Sigmoid colon (tissue), 7 donors: ENCODE measurements at places on chromosomes 4 and X.
A peak's percentile ranks its signal among the peaks of the same experiment; 100 is the strongest.

- no peak for DNase-seq
These were observed 199.6 kb downstream of the EDA start for GRCh38 chrX:69815519-69815918.

GRCh38 chrX:64642482-64642881 lies 247.2 kb upstream of the MTMR8 start:
- no peak for DNase-seq

GRCh38 chr4:112063260-112063659 lies 82.0 kb upstream of the FAM241A start:
- DNase-seq: no peak

DNA sequence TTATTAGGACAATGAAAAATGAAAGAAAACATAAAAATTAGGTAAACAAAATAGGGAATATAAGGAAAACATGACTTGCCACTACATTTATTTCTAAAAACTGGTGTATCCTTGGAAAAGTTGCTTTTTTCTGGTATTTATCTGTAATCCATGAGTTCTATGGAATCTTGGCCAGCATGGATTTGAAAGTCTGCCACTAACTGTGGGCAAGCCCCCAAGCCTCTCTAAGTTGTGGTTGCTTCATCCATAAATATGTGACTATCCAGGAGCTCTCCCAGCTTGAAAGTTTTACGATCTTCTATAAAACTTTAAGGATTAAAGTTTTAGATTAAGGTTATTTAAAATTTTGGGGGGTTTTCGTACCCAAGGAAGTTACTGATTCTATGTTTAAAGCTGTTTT lies 21.8 kb downstream of the RPS6KA3 start:
- no peak for DNase-seq

- no peak for DNase-seq
These were observed 487 bp downstream of the TBCK start for GRCh38 chr4:106315476-106315967.

DNA sequence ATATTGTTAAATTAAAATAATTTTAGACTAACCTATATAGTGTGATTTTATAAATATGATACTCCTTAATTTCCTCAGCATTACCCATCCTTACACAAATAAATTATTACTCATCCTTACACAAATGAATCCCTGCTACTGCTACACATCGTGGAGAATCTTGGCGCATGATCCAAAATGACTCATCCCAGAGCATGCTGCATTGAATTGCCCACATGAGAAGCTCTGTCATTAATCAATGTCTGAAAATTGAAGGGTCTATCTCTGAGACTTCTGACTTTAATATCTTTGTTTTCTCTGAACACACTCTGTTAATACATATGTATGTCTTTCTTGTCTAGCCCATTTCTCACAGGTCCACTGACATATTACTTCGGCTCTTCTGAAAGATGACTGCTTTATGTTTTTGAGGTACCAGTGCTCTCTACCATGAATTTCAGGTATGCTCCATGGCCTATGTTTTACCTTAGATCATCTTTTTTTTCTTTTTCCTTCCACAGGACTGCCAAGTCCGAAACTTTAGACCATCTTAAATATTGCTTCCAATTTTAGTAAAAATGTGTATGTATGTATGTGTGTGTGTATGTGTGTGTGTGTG lies 15.7 kb upstream of the DUSP21 start:
- no peak for DNase-seq

GRCh38 chrX:75229774-75230173 lies 44.1 kb upstream of the UPRT start:
- DNase-seq: no peak

DNA sequence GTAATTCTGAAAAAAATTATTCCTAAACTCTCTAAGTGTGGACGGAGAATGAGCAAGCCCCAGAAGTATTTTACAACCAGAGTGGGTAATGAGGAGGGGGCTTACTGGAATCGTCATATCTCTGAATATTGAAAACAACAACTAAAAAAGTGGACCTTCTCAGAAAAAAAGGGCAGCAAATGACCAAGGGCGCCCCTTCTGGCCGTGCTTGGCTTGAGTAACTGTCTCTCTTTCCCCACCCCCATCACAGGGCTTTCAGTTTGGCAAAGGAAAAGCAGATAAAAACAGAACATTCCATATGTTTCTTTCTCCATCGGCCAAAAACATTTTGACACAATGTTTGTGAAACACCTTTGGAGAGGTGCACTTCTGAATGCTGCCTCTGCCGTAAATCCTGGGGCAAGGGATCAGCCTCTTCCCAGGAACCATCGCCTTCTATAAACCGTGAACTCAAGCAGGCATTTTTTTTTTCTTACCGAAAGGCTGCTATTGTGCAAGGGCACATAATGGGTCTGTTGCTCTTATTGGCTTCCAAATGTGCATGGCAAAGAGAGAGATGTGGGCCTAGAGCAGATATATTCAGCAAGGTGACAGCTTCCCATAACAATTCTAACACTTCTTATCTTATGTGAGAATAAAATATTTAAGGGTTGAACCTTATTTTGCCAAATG lies 115.4 kb downstream of the PARM1 start:
- no peak for DNase-seq

DNA sequence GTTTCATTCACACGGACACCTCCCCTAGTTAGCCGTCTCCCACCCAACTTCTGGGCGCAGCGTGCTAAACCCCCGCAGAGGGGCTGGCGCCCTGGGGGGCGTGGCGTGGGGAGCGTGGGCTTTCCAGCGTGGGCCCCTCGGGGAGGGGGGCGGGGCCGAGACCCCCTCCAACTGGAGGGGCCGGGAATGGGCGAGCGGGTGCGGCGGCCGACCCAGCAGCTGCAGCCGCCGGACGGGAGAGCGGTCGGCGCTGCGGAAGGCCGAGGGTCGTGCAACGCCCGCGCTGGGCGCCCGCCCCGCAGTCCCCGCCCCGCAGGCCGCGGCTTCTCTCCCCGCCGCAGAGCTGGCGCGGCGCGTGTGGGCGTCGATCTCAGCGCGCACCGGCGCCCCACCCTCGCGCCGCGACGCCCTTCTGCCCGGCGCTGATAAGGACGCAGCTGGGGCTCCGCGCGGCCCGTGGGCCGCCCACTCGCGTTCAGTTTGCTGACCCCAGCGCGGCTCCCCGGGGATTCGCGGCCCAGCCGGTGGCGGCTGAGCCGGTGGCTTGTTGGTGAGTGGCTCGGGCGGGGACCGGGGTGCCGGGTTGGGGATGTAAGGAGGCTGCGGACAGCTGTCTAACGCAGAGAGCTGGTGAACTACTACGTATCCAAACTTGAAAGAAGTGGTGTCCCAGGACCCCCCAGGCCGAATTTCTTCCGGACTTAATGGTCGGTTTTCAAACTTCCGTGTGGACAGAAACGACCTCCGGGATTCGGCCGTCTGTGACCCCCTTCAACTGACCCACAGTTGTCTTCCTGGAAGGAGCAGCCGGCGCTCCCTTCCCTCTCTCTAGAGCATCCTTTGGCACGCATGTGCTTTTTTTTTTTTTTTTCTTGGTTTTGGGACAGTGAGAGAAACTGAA lies 1.5 kb downstream of the FHDC1 start:
- no peak for DNase-seq

GRCh38 chrX:16970977-16971376 lies 24.5 kb downstream of the REPS2 start:
- no peak for DNase-seq

DNA sequence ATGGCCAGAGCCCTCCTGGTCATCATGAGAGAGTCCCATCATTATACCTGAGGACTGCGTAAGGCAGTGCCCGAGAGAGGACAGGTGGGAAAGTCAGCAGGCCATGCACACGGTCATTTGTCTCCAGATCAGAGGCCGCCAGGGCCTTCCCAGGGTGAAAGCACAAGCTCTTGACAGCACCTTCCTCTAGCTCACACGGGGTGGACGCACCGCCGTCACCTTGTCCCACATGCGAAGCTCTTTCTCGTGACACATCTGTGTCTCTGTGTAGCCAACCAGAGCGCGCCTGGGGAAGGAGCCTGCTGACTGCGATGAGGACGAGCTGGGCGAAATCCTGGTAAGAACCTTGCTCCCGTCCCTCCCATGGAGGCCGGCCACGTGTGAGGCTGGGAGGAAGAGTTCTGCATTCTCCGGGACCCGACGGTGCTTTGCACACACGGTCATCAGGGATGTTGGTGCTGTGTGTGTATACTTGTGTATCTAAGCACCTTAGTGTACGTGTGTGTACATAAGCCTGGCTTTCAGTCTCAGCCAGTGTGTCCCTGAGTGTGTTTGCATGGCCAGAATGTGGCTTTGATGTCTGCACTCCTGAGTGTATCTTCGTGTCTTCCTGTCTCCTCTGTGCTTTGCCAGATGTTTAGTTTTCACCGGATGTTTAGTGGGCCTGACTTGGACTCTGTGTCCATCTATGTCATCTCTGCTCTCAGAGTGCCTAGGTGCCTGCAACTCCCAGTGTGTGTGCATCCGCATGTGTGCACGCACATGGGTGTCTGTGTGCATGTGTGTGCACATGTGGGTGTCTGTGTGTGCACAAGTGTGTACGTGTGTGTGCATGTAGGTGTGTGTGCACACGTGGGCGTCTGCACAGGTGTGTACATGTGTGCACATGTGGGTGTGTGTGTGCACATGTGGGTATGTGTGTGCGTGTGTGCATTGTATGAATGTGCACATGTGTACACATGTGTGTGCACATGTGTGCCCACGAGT lies 15.1 kb downstream of the ATP5ME start:
- peak; percentile 47 for DNase-seq

GRCh38 chr4:119025916-119026661 lies 109.5 kb upstream of the MYOZ2 start:
- peak; percentile 89 for DNase-seq

DNA sequence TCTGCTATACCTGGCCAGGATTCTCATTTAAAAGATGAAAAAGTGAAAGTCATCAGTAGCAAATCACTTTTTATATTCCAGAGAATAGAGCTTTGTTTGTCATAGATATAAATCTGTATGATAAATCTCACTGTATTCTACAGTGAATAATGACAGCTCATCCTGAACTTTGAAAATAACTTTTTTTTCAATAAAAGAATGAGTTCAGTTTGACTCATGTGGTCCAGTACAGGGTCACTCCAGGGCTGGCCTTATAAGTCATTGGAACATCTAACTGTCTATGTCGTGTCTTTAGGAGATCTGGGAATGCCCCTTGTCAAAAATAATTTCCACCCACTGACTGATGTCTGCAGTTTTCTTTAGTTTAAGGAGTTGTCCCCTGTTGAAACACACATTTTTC lies 18.5 kb upstream of the CXCL8 start:
- DNase-seq: no peak

- DNase-seq: no peak
These were observed 28.1 kb downstream of the SLC25A43 start for GRCh38 chrX:119427024-119427794.

GRCh38 chr4:82733636-82734035 lies 65.0 kb downstream of the SCD5 start:
- no peak for DNase-seq

DNA sequence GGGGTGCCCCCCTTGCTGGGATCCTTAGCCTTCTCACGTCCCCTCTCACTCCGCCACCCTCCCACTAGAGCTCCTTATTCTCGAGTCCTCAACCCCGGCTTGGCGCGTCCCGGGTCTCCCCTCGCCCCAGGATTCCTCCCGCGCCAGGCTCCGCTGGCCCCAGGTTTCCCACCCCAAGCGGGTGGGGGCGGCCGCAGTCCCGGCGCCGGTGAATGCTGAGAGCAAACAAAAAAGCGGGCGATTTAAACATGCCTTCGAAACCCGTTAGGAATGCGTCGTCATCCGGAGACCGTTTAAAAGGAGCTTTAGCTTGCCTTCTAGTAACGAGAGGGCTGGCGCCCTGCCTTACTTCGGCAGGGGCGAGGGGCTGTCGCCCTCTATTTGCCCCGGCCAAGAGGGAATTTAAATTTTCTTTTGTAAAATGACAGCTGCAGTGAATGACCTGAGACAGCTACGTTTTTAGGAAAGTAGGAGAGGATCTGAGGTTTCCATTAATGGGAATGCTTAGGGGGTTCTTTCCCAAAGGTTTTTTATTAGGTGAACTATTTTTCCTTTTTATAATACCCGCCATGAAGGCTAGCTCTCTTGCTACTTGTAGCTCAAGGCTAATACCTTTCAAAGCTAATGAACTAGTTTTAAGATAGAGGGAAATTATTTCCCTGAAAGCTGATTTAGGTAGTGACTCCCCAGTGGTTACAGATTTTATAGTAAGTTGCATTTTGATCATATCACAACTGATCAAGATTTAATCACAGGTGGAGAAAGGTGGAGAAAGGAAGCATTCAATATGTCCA lies 3.1 kb downstream of the JADE1 start:
- DNase-seq: peak; percentile 81

GRCh38 chr4:154503598-154503997 lies 12.0 kb upstream of the DCHS2 start:
- no peak for DNase-seq

DNA sequence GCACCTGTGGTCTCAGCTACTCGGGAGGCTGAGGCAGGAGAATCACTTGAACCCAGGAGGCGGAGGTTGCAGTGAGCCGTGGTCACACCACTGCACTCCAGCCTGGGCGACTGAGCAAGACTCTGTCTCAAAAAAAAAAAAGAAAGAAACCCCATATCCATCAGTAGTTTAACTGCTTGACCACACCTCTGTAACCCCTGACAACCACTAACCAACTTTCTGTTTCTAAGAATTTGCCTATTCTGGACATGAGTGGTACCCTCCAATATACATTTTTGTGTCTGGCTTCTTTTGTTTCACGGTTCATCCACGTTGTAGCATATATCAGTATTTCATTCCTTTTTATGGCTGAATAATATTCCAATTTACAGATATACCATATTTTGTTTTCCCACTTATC lies 9.1 kb downstream of the PPAT start:
- no peak for DNase-seq

GRCh38 chr4:125155251-125155650 lies 159.5 kb upstream of the FAT4 start:
- no peak for DNase-seq

GRCh38 chr4:8828869-8829268 lies 42.8 kb downstream of the HMX1 start:
- no peak for DNase-seq

- no peak for DNase-seq
These were observed 12.8 kb upstream of the IQSEC2 start for GRCh38 chrX:53294024-53294648.

GRCh38 chr4:85806334-85806733 lies 331.4 kb downstream of the ARHGAP24 start:
- DNase-seq: no peak

- DNase-seq: no peak
These were observed 208.9 kb upstream of the ARHGEF9 start for GRCh38 chrX:63993936-63994335.

GRCh38 chr4:47238667-47239066 lies 207.3 kb downstream of the GABRB1 start:
- DNase-seq: no peak
